Uterine smooth muscle cell (primary cell): ENCODE measurements at places on chromosomes 6 and 20. TPM values are rescaled to one million over a fixed set of nuclear protein-coding genes. Genes with fewer than 3 reads are reported as not detected.

The EFCAB8 gene
- total RNA-seq, result under 0.01 TPM in 1 of 2 replicates, not detected in the other

The DXO gene
- total RNA-seq, result 14.1 and 17.1 TPM in 2 replicates

The OPN5 gene
- total RNA-seq, result not detected in 2 replicates

The RIMS4 gene
- 0.12 TPM in 1 of 2 replicates, not detected in the other for total RNA-seq

The IL20RA gene
- 0.50 and 1.00 TPM in 2 replicates for total RNA-seq

The SENP6 gene
- total RNA-seq, result 75.9 and 88.5 TPM in 2 replicates

The HUS1B gene
- total RNA-seq, result 1.1 and 1.4 TPM in 2 replicates

The GNAS gene
- 293 and 421 TPM in 2 replicates for total RNA-seq

The RSPH3 gene
- 3.5 and 6.6 TPM in 2 replicates for total RNA-seq

The ADGB gene
- total RNA-seq, result not detected in 2 replicates

The SLC17A1 gene
- total RNA-seq, result not detected in 2 replicates

The POPDC3 gene
- 20.6 and 23.6 TPM in 2 replicates for total RNA-seq
